ENCODE measurements at places on chromosomes 16 and 17.

DNA sequence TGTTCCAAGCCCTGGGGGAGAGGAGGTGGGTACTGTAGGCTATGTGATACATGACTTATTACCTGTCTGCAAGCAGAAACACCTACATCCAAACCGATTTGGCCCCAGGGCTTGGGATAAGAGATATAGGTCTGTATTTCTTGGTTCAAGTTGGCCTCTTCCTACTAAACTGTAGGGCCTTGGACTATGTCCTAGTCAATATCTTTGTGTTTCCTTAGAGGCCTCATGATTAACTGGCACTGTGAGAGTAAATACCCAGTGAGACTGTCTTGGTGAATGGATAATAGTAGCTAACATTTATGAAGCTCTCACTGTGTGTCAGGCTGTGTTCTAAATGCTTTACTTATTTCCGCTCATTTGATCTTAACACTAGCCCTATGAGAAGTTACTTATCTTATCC is 70.0 kb downstream of the MSI2 start:
- DNase-seq = no peak

- DNase-seq = no peak
Observed at GRCh38 chr17:28201315-28201714, 117.7 kb upstream of the TMEM97 start.

GRCh38 chr17:16129441-16130205 is 85.7 kb downstream of the NCOR1 start:
- DNase-seq = no peak

- DNase-seq = no peak
Observed at GRCh38 chr17:64066716-64067115, 46.3 kb upstream of the ICAM2 start.

DNA sequence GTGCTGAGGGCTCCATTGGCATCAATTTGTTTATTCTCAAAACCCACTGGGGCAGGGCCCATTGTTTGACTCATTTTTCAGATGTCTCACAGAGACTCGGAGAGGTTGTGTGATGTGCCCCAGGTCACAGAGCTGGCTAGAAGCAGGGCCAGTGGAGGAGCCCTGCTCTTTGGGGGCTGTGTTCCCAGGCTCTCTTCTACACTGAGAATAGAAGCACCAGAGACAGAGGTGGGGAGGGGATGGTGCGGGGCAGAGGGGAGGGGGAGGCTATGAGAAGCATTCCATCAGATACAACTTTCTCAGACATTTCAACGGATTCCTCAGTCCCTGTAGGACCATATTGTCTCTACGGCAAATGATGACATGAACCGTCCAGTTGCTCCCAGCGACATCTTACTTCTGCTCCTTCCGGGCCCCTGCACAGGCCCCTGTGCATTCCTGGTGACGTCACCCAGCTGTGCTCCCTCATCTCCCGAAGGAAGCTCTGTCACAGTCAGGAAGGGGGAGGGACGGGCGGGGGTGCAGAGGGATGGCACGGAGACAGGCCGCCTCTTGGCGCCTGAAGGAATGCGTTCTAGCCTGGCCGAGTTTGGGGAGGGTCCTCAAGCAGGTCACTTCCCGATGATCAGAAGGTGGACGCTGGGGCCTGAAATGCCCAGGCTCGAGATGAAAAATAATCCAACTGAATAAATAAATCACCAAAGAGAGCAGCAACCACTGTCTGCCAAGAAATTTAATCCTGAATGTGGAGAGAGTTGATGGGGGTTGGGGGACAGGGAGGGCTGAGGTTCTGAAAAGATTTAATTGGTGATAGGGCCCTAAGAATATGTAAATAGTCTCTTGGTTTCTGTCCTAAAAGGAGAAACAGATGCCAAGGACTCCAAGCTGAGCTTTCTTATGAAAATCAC is 114.1 kb downstream of the NOG start:
- DNase-seq = no peak

GRCh38 chr16:546909-547770 is 13.1 kb upstream of the PRR35 start:
- DNase-seq = no peak

DNA sequence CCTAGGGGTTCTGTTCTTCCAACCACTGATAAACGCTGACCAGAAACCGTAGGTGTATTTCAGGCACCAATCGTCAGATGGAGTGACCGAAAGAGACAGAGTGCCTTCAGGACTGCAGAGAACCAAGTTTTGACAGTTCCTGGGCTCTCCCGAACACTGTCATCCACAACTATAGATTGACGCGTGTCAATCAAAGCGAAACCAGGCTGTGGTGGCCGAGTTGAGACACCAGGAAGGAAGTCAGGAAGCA is 11.9 kb upstream of the AURKB start:
- DNase-seq = no peak

DNA sequence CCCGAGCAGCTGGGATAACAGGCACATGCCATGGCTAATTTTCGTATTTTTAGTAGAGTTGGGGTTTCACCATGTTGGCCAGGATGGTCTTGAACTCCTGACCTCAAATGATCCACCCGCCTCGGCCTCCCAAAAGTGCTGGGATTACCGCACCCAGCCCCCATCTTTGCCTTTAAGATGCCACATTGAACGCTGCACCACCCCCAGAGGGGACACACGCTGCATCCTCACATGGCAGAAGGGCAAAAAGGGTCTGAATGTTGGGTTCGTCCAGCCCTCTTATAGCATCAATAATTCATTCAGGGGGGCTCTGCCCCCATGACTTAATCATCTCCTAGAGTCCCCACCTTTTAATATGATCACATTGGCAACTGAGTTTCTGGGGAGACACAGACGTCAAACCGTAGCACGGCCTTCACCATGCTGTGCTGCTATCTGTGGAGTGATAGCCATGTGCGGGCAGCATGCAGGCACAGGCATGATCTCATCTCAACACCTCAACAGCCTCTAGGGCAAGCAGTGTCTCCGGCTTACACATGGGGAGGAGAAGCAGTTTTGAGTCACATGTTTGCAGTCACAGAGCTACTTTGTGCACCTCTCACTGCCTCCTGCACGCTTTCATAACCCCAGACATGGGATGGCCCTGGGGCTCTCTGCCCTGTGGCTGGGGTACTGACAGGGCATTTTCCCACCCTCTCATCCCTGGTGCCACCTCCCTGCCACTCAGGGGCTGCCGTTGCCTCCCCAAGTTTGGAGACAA is 30.0 kb downstream of the IL21R start:
- no peak for DNase-seq

GRCh38 chr17:80964544-80964856 is 27.1 kb upstream of the CHMP6 start:
- DNase-seq = no peak

- DNase-seq = peak; percentile 53
Observed at GRCh38 chr17:19398301-19399181, 11.6 kb upstream of the MFAP4 start.

DNA sequence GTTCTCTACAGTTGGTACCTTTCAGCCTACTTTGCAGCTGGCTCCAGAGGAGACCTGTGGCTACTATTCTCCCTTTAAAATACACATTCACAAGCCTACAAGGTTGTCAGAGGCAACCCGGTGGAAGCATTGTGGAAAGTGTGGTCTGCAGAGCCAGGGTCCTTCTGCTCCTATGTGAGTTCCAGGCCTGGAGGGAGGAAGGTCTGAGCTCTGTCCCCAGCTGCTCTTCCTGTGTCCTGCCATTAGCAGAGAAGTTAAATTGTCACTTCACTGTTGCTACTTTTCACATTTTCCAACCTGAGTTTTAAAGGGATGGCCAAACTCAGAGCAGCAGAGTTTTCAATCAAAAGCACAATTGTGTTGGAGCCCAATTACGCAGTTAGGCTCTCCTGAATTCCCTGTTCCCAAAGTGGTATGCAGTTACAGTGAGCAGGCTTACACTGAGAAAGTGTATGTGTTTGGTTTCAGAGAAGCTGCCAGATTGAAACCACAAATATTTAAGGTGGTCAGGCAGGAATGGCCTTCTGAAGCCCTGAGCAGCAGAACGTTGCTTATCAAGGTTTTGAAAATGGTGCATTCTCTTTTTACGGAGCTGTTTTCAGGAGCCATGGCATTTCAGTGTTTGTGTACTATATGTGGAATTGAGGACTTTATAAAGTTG is 25.0 kb downstream of the MAP3K3 start:
- DNase-seq = no peak

GRCh38 chr16:65937455-65937854 is 429.0 kb upstream of the CDH5 start:
- DNase-seq = no peak

DNA sequence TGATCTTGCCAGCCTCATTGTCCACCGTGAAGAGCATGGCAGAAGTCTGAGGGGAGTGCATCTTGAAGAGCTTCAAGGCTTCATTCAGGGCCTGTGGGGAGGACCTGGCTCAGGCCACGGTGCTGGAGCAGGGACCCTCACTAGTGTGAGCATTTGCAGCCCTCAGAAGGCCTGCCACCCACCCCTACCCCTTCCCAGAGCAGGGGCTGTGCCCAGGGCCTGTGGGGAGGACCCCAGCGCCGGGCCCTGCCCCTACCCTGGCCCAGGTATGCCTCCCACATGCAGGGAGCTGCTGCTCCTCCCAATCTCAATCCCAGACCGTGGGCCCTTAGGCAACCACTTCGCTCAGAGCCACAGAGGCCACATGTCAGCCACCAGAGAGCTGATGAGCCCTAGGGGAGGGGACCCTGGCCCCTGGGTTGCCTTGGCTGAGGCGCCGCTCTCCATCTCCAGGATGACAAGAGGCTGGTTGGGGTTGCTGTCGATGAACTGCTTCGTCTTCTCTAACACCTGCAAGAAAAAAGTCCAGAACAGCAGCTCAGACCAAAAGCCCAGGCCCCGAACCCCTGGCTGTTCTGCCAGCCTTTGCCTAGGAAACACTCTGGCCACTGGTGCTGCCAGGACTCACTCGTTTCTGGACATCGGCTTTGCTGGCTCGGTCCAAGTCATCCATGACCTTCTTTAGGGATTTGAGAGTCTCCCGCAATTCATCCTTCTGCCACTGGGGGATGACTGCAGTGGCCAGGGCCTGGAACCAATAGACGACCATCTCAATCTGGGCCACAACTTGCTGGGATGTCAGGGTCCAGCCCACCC is 1.8 kb upstream of the EXOSC6 start:
- no peak for DNase-seq

DNA sequence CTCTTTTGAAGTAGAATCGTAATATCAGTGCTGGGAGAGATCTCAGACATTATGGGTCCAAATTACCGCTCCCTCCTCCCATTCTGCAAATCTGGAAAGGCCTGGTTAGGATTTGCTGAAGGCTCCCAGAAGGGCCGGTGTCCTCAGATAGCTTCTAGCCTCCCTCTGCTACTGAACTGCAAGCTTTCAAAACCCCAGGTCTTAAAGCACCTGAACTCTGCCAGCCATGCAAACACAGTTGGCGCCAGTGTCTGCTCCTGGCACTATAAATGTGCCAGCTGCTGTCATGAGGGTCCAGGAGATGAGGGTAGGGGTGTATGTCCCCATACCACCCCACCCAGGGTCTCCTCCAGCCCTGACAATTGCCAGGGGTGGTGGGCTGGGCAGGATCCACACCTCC is 24.2 kb downstream of the SLC5A10 start:
- no peak for DNase-seq

DNA sequence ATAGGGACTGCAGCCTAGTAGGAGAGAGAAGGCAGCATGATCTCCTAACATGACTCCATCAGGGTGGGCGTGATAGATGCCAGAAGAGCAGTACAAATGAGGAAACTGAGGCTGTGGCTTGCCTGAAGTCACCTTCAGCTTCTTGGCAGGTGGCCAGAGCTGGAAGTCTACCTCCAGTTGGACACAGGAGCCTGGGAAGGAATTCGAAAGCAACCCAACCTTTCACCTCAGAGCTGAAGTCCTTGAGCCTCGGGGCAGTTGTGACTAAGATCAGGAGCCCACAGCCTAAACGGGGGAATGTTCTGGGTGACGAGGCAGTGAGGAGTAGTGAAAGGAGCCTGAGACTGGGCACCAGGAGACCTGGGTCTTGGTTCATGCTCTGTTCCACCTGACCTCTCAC is 9.4 kb upstream of the SLC52A1 start:
- DNase-seq = no peak

DNA sequence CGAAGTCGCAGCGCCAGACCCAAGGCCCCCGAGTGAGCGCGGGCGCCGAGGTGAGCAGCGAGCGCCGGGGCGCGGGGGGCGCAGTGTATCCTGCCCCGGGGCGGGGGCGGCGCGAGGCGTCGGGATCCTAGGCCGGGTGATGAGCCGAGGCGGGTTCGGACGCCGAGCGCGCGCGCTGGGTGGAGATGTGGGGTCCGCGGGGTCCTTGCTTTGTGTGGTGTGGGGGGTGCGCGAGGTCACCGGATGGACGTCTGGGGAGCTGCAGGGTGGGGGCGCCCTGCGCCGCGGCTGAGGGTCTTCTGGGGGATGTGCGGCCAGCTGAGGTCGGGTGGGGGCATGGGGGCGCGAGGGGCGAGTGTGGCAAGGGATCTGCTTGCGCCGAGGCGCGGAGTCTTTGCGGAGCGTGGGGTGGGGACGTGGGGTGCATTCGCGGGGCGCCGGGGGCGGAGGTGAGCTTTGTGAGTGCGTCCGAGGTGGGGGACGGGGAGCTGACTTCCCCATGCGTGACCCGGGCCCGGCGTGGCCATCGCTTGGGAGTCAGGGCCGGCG is 560 bp downstream of the RAI1 start:
- no peak for DNase-seq

GRCh38 chr16:76614269-76614668 is 337.1 kb downstream of the CNTNAP4 start:
- peak; percentile 79 for DNase-seq

DNA sequence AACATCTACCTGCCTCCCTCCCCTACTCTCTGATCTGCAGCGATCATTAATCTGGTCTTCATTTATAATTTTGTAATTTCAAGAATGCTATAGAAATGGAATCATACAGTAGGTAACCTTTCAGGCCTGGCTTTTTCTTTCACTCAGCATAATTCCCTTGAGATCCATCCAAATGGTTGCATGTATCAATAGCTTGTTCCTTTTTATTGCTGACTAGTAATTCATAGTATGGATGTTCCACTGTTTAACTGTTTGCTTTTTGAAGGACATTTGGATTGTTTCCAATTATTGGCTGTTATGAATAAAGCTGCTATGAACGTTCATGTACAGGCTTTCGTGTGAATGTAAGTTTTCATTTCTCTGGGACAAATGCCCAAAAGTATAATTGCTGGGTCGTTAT is 125.2 kb downstream of the USP31 start:
- peak; percentile 59 for DNase-seq

GRCh38 chr17:40727447-40728231 is 24.1 kb upstream of the KRT24 start:
- DNase-seq = no peak

All from COR-L47 (cell line).